ENCODE measurements at places on chromosomes 16 and 17. TPM values are rescaled to one million over a fixed set of nuclear protein-coding genes. Genes with fewer than 3 reads are reported as not detected.

The TMEM114 gene
- total RNA-seq, result not detected

The FLYWCH2 gene
- total RNA-seq, result 44.9 TPM

The CACNG4 gene
- total RNA-seq, result not detected

The GNPTG gene
- total RNA-seq, result 26.6 TPM

The SULT1A4 gene
- 9.5 TPM for total RNA-seq

The IGFALS gene
- not detected for total RNA-seq

The PPM1E gene
- under 0.01 TPM for total RNA-seq

The LITAFD gene
- total RNA-seq, result not detected

The PRSS33 gene
- total RNA-seq, result not detected

The JPH3 gene
- 0.48 TPM for total RNA-seq

The TMC5 gene
- not detected for total RNA-seq

The SLFN12L gene
- total RNA-seq, result not detected

The SNX11 gene
- total RNA-seq, result 14.7 TPM
